ENCODE measurements at places on chromosomes 7 and 10.
A peak's percentile ranks its signal among the peaks of the same experiment; 100 is the strongest.

DNA sequence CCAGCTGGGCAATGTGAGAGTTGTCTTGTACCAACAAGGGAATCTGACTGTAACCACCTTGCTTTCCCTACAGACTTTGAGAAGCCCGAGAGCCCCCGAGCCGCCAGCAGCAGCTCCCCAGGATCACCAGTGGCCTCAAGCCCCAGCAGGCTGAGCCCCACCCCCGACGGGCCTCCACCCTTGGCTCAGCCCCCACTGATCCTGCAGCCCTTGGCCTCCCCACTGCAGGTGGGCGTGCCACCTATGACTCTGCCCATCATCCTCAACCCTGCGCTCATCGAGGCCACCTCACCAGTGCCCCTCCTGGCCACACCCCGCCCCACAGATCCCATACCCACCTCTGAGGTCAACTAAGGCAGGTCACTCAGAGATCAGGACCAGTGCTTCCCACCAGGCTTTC lies 13.5 kb upstream of the NFKB2 start:
- DNase-seq = no peak

GRCh38 chr10:17655567-17656146 lies 11.7 kb downstream of the STAM start:
- DNase-seq = no peak

GRCh38 chr7:70017357-70017756 lies 419.1 kb downstream of the AUTS2 start:
- no peak for DNase-seq

- DNase-seq = peak; percentile 51
Observed at GRCh38 chr7:36781011-36781738, 56.9 kb upstream of the AOAH start.

DNA sequence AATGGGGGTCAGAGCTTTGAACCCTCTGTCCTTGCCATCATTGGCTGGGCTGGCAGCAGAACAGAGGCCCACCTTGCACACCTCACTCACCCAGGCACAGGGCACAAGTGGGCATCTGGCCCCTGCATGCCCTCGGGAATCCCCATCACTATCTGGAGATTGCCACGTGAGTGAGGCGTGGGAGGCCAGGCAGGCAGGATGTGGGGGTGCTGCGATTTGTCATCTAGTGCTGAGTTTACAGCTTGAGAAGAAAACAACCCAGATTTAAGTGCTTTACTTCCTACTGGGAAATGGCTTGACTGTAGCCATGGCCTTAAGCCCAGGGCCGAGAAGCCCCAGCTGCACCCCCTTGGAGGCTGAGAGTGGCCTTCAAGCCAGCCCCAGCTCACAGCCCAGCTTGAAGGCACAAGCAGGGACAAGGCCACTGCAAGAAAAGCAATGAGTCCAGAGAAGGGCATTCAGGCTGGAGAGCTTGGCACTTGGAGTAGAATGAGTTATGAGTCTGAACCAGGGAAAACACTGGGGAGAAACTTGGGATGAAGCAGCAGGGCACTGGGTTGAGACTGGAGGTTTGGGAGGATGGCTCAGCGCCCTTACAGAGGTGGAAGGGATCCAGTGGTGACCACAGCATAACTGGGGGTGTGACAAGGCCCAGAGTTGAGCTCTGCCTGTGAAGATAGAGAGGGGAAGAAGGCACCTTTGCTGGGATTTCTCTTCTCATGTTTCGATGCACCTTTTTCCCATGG lies 123.0 kb downstream of the CXCL12 start:
- no peak for DNase-seq

- DNase-seq = no peak
Observed at GRCh38 chr7:125573126-125573525, 643.5 kb upstream of the POT1 start.

- no peak for DNase-seq
Observed at GRCh38 chr10:132486539-132487121, 51.0 kb upstream of the INPP5A start.

Measured in CD4-positive, alpha-beta T cell treated with Interleukin-6 at 100 ng/mL for 8 hours (primary cell).